ENCODE measurements at places on chromosomes 6 and 20.

DNA sequence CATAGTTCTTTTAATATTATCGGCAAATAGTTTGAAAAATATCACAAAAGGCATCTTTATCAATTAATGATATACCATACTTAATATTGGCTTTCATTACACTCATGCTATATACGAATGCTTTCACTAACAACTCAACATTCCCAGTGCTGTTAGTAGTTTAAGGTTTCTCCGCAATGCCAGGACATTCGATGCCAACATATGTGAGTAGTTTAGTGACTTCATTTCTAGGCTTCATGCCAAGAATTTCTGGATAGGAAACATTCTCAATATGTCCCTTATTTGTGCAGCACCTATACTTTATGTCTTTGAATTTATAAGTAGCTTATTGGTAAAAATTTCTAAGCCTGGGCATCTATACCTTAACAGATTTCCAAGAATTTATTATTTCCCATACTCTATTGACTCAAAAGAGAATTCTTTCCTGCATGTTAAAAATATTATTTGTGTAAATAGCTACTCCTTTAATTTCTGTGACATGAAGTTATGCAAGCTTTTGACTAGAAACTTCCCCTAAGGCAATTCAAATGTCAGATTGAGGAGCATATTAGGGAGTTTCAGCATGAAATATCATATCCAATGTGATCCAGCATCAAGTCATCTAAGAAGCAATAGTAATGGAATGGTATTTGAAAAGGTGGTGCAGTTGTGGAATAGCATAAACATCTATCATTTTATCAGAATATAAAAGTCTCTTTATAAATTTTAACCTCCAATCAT lies 236.0 kb upstream of the STXBP5 start:
- no peak for DNase-seq

GRCh38 chr6:136022224-136022874 lies 170.8 kb downstream of the PDE7B start:
- DNase-seq = no peak

- DNase-seq = no peak
Observed at GRCh38 chr6:38040254-38040653, 220.7 kb downstream of the ZFAND3 start.

DNA sequence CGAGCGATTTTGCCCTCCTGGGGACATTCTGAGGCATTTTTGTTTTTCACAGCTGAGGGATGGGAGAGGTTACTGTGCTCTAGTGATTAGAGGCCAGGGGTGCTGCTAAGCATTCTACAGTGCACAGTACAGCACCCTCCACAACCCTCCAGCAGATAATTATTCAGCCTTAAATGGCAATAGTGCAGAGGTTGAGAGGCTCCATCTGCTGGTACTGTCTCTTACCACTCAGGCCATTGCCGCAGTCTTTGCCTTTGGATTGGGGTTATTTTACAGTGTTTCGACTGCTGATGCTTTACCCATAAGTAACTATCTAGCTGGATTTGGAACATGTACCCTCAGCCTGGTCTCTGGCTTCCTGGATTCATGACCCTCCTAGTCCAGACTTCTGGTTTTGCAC lies 705.3 kb downstream of the KIF16B start:
- no peak for DNase-seq

GRCh38 chr6:5541025-5541424 lies 279.7 kb downstream of the FARS2 start:
- no peak for DNase-seq

- no peak for DNase-seq
Observed at GRCh38 chr6:129872586-129872985, 11.5 kb upstream of the TMEM244 start.

DNA sequence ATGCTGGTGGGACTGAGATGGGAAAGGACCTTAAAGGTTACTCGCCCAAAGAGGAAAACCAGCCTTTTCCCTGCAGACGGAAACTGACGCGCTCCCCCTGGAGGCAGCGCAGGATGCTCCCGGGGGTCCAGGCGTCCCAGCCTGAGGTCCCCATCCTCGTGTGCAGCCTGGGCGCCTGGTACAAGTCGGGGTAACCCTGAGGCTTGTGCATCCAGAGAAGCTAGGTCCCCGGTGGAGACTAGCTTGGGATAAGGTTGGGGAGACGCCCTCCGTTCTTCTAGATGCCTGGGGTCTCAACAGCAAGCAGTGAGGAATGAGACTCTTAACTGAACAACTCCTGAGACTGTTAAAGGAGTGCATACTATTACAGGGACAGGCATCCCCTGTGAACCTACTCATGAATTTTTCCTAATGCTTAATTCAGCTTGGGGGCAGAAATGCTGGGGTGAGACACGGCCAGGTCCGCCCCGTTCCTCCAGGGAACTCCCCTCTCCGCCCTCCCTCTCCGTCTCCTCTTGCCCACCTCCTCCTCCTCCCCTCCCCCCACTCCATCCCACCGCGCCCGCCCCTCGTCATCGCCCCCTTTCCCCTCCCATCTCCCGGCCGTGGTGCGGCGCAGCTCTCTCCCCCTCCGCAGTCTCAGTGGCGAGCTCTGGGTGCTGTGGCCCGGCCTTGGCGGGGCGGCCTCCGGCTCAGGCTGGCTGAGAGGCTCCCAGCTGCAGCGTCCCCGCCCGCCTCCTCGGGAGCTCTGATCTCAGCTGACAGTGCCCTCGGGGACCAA lies at the start of gene PRSS35:
Gene PRSS35, plus strand, starts transcription at position 634 of the 781 bp plus-strand sequence. CDS start 10,908 bp downstream, outside the sequence.
- no peak for DNase-seq

DNA sequence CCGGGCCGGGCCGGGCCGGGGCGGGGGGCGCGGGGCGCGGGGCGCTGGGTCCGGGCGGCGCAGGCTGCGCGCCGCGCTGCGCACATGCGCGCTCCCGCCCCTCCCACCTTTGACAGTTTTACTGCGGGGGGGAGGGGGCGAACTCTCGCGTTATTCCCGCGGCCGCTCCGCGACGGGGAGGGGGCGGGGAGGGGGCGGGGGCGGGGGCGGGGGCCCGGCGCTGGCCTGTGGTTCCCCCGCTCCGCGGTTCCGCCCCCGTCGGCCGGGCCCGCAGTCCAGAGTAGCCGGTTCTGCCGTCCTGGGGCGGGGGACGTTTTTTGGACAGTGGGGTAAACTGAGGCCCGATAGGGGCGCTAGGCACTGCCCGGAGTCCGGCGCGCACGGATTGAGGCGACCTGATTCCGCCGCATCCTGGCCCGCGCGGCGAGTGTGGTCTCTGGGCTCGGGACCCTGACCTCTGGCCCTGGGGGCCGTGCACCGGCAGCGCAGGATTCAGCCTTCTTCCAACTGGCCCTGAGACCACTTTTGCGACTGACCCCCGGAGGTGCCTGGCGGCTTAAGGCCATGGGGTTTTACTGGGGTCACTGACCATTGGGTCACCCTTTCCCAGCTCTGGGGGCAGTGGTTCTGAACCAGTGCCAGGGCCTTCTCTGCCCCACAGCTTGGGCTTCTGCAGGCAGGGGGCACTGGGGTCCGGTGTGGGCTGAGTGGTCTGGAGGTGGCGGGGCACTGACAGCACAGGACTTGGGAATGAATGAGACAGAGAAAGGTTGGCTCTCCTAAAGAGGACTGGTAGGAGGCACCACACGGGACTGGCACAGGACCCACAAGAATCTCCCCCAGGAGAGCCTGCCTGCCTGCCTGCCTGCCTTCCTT lies at the start of gene ZNF512B:
Gene ZNF512B, minus strand, starts transcription at position 93 of the 876 bp plus-strand sequence. CDS start 1,980 bp downstream, outside the sequence.
- DNase-seq = peak; percentile 77

DNA sequence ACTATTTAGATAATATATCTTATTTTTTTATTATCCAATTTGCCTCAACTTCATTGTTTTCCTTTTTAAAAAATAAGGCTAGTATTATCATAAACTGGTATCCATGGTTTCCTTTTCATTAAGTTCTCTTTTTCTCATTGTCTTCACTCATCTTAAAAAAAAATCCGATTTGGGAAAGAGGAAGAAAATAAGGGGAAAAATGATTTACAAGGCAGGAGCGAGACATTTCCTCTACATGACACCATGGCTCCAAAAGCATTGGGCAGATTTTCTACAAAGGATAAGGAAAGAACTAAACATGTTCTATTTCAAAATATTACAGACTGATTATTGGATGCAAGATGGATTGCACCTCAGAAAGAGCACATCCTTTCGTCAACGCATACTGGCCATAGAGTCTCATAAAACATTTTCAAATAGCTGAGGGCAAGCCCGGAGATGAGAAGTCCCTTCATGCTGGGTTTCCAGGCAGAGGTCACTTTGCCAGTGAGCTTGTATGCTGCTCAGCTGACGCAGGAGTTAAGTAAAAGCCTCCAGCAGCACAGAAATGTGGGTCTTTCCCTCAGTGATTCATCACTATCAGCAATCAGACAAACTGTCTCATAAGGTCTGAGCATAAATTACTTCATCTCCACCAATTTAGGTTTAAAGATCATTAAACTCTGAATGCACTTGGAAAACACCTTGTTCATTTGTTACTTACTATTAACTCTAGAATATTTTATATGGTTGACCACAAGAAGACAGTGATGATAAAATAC lies 129.0 kb upstream of the TNFAIP3 start:
- DNase-seq = no peak

- DNase-seq = no peak
Observed at GRCh38 chr6:45512717-45513116, 135.0 kb upstream of the SUPT3H start.

DNA sequence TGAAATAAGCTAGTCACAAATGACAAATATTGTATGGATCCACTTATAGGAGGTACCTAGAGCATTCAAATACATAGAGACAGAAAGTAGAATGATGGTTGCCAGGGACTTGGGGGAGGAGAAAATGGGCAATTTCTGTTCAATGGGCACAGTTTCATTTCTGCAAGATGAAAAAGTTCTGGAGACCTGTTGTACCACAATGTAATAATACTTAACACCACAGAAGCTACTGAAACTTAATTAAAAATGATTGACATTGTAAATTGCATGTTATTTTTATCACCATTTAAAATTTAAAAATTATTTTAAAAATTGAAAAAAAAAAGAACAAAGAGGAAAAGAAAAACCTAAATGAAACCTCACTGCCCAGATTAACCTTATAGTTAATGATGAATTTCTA lies 67.4 kb downstream of the NHLRC1 start:
- DNase-seq = no peak

GRCh38 chr6:162345051-162345511 lies 382.5 kb downstream of the PRKN start:
- no peak for DNase-seq

DNA sequence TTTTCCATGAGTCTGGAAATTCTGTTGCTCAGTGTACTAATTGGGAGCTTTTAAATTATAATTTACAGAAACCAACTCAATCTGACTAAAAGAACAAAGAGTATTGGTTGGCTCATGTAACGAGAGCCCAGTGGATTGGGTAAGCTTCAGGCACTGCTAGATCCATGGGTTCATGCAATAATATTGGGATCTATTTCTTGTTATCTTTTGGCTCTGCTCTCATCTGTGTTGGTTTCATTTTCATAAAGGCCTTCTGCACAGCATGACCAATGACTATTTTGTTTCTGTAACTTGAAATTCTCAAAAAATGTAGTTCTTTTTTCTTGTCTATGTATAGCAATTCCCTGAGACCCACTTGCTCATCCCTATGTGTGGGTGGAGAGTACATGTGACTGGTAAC lies 12.0 kb downstream of the SLC2A10 start:
- DNase-seq = no peak

- no peak for DNase-seq
Observed at GRCh38 chr20:56362833-56363413, 4.1 kb downstream of the FAM210B start.

GRCh38 chr6:11207199-11207968 lies 25.1 kb downstream of the NEDD9 start:
- DNase-seq = no peak

DNA sequence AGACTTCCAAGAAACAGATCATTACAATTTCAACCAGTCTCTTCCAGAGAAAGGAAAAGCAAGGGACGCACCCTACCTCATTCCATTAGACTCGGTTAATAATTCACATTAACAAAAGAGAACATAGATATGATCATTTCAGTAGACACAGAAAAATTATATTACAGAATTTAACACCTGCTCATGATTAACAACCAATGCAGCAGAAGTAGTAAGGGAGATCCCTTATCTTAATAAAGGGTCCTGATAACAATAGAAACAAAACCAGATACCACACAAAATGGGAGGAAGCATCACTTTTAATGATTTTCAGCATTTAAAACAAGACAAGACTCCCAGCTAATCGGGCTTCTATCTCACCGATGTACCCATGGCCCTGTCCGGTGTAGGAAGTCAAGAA lies 215.0 kb downstream of the TBC1D7 start:
- no peak for DNase-seq

Measured in activated naive CD4-positive, alpha-beta T cell treated with anti-CD3 and anti-CD28 coated beads, Interleukin-2, amount 10 ng/mL, durations not matched to agents 7 days and 5 days (primary cell).